Skeletal muscle cell (primary cell): ENCODE measurements at places on chromosomes 13 and 19.

DNA sequence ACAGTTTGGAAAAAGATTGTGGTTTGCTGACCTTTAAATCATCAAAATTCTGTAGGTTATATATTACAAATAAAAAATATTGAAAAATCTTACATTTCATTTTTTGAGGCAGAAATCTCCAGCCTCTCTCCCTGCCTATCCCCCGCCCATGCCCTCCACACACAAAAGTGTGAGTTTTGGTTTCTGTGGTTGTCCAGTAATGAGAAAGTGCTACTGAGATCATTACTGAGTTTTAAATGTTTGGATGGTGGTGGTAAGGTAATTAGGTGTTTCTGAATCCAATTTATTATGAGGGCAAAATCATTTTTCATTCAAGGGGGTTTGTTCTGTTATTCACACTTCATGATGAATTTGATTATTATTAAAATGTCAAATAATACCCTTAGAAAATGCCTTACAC, 448.0 kb upstream of the SLC10A2 start:
- DNase-seq, result no peak

- DNase-seq, result no peak
Observed at GRCh38 chr19:2449019-2449418, 7.7 kb downstream of the LMNB2 start.

GRCh38 chr13:79090552-79091124, 315.4 kb downstream of the RBM26 start:
- DNase-seq, result no peak

GRCh38 chr19:43692385-43692784, 22.4 kb upstream of the PLAUR start:
- DNase-seq, result no peak

DNA sequence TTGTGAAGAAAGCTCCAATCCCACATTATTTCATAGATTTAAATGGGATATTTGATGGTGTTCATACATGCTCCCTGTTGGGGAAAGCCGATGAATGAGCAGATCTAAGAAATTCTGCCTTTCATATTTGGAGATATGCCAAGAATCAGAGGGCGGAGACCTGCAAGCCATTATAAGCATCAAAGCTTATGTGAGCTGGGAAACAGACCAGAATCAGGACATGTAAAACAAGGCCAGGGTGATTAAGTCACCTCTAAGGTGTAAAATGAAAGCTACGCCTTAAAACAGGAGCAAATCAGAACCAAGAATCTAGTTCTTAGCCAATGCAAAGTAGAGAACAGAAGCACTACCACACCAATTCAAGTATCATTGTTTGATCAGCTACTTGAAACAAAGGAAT, 392.4 kb downstream of the DCT start:
- DNase-seq, result no peak

DNA sequence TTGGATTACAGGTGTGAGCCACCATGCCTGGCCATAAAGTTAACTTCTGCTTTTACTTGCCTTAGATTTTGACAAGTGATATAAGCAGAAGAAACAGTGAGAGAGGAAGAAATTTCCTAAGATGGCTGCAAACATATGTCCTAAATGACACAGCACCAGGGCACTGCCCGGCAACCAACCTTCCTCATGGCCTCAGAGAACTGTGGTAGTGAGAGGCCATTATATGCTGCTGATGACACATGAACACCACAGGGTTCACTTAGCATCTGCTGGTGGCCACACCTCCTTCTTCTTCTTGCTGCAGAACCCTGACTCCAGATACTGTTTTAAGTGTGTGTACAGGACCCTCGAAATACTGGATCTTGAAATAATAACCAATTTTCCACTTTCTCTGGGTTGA, 88.2 kb downstream of the KCTD12 start:
- DNase-seq, result no peak

DNA sequence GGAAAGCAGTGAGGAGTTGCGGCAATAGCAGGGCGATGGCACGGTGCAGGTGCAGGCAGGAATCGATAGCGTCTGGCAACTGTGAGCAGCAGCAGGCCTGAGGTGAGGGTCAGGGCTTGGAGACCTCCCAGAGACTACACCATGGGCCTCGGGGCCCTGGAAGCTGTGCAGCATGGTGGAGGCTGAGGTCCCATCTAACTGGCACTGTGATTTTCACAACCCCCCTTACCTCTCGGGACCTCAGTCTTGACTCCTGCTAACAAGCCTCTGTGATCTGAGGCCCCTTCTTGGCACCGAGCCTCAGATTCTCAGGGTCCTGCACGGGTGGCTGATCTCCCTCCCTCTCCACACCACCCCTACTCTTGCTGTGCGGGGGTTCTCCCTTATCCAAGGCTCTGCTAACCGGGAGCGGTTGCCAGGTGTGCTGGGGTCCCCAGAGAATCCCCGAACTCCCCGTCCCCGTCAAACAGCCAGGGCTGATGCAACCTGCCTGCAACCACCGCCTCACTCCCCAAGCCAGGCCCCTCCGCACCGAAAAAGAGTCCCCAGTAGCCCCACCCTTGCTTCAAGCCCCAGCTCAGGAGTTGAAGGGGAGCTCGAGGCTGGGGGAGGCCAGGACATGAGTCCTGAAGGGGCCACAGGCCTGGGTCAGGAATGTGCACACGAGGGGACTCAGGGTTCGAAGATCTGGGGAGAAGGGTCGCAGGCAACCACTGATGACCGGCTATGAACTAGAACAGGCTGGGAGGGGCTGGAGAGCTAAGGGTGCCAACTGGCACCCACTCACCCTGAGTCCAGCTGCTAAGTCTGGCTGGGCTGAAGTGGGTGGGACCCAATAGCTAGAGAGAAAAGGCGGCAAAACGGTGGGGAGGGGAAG, 4.8 kb upstream of the ATF5 start:
- DNase-seq, result no peak
